ENCODE measurements at places on chromosomes 7 and 10. TPM values are rescaled to one million over a fixed set of nuclear protein-coding genes. Genes with fewer than 3 reads are reported as not detected.

DNA sequence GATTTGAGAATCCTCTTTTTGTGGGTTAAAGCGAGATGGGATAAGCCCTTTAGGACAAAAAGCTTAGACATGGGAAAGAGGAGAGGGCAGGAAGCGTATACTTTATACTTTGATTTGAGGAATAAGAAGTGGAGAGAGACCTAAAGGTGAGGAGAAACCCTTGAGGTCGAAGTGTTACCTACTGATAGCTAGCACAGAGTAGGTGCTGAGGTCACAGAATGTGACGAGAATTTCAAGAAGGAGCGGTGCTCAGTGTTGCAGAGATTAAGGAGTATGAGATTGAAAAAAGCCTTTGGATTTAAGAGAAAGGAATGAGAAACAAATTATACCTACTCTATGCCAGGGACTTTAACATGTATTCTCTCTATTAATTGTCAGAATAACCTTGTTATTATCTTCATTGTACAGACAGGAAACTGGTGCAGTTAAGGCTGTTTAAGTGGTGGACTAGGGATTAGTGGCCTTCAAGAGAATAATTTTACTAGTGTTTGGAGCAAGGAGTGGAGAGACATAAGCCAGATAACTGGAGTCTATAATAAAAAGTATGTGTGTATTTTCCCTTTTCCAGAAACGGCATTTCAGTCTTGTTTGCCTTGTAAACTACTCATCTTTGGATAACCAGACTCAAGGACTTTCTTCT, 8.8 kb downstream of the CAPZA2 start:
- no peaks in the 10 kb centered on the region for H3K27me3 ChIP-seq
- H3K27ac ChIP-seq: no peak overlapping the region
- no peaks in the 10 kb centered on the region for H3K36me3 ChIP-seq
- no peak for DNase-seq
- no peak overlapping the region for H3K4me3 ChIP-seq
- peaks cover 11% of the 10 kb centered on the region for H3K4me1 ChIP-seq

GATA3 gene
- not detected for total RNA-seq

GRCh38 chr7:14286036-14286435, 296.6 kb upstream of the ETV1 start:
- no peak overlapping the region for H3K27ac ChIP-seq
- H3K4me3 ChIP-seq: no peak overlapping the region

- H3K4me1 ChIP-seq: no peaks in the 10 kb centered on the region
- no peak for DNase-seq
- no peak overlapping the region for H3K27ac ChIP-seq
- no peaks in the 10 kb centered on the region for H3K27me3 ChIP-seq
- H3K4me3 ChIP-seq: no peak overlapping the region
Observed at GRCh38 chr10:118882741-118883140, 128.0 kb upstream of the CACUL1 start.

DNA sequence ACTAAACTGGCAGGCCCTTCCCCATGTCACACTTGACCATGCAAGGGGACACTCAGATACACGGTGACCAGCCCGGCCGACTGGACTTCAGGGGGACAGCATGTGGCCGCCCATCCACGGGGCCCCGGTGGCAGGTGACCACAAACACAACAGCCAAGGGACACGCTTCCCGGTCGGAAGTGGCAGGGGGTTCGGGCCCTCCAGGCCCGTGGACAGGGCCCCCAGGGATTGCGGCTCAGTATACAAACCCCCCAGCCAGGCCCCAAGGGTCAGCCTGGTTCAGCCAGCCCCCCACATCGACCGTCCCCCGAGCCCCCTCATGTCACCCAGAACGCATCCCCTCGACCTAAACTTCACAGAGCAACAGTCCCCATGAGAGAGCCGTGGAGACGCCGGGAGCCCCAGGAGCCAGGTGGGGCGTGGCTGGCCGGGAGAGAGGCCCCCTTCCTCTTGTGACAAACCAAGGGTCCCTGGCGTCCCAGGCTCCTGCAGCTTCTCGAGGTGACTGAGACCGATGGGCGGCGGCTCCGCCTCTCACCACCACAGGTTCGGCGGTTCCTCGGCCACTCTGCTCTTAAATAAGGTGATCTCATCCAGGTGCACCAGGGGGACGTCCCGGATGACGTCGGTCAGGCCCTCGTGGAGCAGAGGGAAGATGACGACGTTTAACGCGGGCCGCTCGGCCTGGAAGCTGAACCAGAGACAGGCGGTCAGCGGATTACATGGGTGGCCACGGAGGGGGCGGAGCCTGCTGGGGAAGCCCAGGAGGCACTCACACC, 57.8 kb upstream of the TNRC18 start:
- peaks cover 12% of the 10 kb centered on the region for H3K4me1 ChIP-seq
- H3K27ac ChIP-seq: no peak overlapping the region
- no peaks in the 10 kb centered on the region for H3K27me3 ChIP-seq
- DNase-seq: no peak

DNA sequence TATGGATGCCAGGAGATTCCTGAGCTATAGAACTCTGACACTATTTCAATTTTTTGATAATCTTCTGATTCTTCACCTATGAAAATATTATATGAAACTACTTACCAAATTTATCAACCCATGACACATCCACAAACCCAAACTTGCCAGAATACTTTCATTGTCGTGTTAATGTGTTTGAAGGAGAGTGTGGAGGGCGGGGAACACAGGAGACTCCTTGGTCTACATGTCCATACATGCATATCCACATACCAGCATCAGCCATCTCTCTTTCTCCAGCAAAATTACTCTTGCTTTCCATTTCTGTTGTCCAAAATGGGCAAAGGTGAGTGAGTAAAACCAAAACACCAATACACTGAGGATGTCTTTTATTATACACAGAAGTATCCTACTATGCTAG, 23.5 kb upstream of the BPGM start:
- H3K4me1 ChIP-seq: no peaks in the 10 kb centered on the region
- no peak overlapping the region for H3K27ac ChIP-seq

DNA sequence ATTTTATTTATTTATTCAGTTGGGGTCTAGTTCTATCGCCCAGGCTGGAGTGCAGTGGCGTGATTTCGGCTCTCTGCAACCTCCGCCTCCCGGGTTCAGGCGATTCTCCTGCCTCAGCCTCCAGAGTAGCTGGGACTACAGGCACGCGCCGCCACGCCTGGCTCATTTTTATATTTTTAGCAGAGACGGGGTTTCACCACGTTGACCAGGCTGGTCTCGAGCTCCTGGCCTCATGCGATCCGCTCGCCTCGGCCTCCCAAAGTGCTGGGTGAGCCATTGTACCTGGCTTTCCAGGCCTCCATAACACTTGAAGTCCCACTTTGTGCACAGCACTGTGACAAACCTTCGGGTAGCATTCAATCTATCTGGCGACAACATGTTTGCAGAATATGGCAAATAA, 1.0 kb upstream of the DCLRE1C start:
- no peaks in the 10 kb centered on the region for H3K36me3 ChIP-seq
- H3K27me3 ChIP-seq: no peaks in the 10 kb centered on the region
- H3K27ac ChIP-seq: no peak overlapping the region
- no peak for DNase-seq

DNA sequence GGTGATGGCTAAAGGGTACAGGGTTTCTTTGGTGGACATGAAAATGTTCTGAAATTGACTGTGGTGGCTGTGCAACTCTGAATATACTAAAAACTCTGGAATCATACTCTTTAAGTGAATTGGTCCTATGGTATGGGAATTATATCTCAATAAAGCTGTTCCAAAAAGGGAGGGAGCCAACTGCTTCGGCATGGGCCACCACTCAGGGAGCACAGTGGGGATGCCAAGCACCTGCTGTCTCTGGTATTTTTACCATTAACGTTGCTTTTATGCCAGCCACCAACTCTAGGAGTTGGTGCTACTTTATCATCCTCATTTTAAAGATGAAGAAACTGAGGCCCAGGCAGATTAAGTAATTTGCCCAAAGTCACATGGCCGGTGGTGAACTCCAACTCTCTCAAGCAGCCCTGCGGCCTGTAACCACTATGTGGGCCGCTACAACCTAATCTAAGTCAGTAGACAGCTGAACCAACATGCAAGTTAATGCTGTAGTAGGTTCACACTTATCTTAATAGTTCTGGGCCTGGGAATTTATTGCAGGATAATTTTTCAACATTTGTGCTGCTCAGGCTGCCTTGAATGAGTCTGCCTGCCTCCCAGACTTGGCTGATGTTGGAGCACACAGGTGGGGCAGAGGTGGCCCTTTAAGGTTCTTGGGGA, 20.8 kb downstream of the SH3PXD2A start:
- H3K4me3 ChIP-seq: no peak overlapping the region
- H3K27me3 ChIP-seq: peaks cover 5% of the 10 kb centered on the region
- no peak overlapping the region for H3K27ac ChIP-seq
- no peak for DNase-seq
- H3K4me1 ChIP-seq: peaks cover 16% of the 10 kb centered on the region

DNA sequence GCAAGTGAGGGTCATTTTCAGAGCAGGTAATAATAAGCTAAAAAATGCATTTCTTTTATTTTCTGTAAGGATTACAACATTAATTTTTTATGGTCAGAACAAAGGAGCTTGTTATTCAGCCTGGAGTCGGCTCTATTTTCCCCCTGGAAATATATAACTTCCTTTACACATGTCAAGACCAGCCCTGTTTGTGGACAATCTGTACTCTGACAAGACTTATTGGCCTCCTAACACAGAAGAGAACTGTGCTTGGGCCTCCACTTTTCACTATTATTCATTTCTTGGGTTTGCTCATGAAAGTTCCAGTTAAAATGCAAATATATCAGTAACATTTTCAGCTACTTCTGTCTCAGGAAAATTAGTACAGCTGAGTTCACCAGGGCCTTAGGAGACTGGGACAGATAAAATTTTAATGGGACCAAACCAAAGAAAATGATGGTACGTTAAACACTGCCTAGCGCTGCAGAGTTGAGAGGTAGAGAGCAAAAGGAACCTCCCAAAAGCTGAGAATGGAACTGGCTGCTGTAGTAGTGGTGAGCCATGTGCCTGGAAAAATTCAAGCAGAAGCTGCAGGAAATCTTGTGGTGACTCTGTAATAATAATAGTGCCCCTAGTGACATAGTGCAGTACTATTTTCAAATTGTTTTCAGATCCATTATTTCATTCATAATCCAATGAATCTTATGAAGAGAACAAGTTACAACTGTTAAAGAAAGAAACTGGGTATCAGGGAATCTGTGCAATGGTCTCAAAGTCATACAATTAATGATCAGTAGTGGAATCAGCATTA, 227.2 kb upstream of the KIAA1217 start:
- DNase-seq: no peak
- H3K27me3 ChIP-seq: no peaks in the 10 kb centered on the region
- no peak overlapping the region for H3K4me3 ChIP-seq
- H3K27ac ChIP-seq: no peak overlapping the region

DNA sequence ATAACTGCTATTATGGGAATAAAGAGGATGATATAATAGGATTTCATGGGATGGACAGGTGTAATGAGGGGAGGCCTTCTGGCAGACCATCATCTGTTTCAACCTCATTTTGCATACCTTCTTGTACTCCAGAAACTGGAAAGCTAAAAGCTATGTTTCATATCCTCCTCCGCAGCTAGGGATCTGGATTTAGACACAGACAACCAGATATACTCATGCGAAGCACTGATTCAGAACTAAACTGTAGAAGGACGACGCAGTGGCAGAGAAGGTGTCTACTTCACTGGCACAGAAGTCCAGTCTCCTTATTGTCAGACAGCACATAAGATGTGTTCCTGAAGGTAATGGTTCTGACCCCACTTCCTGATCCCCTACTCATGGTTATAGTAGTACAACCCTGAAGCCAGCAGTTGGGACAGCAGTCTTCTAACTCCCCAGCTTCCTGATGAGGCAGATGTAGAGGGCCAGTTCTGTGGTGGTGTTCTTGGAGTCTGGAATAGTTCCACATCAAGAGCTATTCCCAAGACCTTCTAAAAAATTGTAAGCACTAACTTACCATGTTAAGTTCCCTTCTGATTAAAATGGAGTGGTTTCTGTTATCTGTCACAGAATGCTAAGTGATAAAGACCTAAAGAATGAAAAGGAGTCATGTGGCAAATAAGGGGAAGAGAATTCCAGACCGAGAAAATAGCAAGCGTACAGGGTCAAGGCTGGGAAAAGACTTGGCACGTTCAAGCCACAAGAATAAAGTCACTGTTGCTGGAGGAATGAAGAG, 550.3 kb downstream of the GRM8 start:
- no peak overlapping the region for H3K27ac ChIP-seq
- no peaks in the 10 kb centered on the region for H3K36me3 ChIP-seq
- no peak overlapping the region for H3K4me3 ChIP-seq
- no peaks in the 10 kb centered on the region for H3K27me3 ChIP-seq
- H3K4me1 ChIP-seq: no peaks in the 10 kb centered on the region

DNA sequence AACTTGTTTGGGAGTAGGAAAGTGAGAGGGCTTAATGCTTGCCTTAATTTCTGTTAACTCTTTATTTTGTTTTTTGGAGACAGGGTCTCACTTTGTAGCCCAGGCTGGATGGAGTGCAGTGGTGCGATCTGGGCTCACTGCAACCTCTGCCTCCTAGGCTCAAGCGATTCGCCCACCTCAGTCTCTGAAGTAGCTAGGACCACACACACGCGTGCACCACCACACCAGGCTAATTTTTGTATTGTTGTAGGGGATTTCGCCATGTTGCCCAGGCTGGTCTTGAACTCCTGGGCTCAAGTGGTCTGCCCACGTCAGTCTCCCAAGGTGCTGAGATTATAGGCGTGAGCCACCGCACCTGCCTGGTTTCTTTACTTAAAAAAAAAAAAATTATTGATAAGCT, 1.9 kb downstream of the PPP2R2D start:
- H3K4me3 ChIP-seq: no peak overlapping the region
- H3K4me1 ChIP-seq: peaks cover 6% of the 10 kb centered on the region
- no peaks in the 10 kb centered on the region for H3K36me3 ChIP-seq
- H3K27ac ChIP-seq: no peak overlapping the region

GRCh38 chr7:21169667-21170580, 258.0 kb upstream of the SP4 start:
- DNase-seq: peak; percentile 91
- H3K27me3 ChIP-seq: peaks cover 9% of the 10 kb centered on the region
- H3K36me3 ChIP-seq: no peaks in the 10 kb centered on the region
- H3K4me1 ChIP-seq: peaks cover 39% of the 10 kb centered on the region

UBE2H gene
- total RNA-seq: 114 TPM

DNA sequence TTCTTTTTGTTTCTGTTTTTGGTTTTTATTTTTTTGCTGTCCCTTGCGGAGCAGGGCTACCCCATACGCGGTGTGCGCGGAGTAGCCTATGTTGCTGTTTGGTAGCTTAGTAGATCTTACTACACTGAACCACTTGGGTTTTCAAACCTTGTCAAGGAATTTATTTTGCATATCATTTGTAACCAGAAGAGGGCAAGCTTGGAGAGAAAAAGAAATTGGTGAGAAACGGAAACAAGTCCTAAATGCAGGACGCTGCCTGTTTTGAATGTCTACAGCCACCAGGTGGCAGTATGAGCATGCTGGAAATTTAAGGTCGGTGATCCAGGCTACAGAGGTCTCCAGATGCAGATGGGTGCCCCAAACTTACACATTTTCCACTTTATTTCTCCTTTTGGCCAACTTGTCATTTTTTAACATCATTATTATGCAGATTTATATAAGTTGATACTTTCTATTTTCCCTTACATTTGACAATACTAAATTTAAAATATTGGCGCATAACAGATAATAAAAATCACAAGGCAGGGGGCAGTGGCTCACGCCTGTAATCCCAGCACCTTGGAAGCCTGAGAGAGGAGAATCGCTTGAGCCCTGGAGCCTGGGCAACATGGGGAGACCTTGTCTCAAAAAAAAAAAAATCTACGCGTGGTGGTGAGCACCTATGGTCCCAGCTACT, 15.3 kb upstream of the TRA2A start:
- H3K36me3 ChIP-seq: no peaks in the 10 kb centered on the region
- no peak overlapping the region for H3K27ac ChIP-seq
- no peaks in the 10 kb centered on the region for H3K27me3 ChIP-seq
- DNase-seq: peak; percentile 86
- no peak overlapping the region for H3K4me3 ChIP-seq
- no peaks in the 10 kb centered on the region for H3K4me1 ChIP-seq

- H3K36me3 ChIP-seq: no peaks in the 10 kb centered on the region
- H3K27ac ChIP-seq: no peak overlapping the region
- DNase-seq: no peak
- no peaks in the 10 kb centered on the region for H3K27me3 ChIP-seq
Observed at GRCh38 chr7:90611115-90611514, 15.0 kb downstream of the CDK14 start.

All from neural progenitor cell (in vitro differentiated cells).